ENCODE measurements at places on chromosomes 12 and 14.

GRCh38 chr12:94149781-94150239 is 1.4 kb downstream of the PLXNC1 start:
- peak; percentile 22 for DNase-seq

- peak; percentile 5 for DNase-seq
Observed at GRCh38 chr12:23133471-23133870, 508.5 kb downstream of the ETNK1 start.

DNA sequence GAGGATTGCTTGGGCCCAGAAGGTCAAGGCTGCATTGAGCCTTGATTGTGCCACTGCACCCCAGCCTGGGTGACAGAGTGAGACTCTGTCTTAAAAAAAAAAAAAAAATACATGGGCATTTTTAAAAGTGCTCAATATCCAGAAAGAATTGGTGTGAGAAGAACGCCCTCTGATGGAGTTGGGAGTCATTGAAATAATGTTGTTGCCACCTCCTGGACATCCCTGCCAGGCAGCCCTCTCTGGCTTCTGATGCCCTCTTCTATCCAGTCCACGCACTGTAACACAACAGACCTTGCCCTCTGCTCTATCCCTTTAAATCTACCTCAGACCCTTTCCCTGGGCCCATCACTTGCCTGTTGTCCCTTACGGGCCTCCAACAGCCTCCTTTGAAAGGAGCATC is 4.9 kb downstream of the PTGDR start:
- peak; percentile 57 for DNase-seq

GRCh38 chr12:72207486-72208409 is 64.4 kb upstream of the TRHDE start:
- no peak for DNase-seq

DNA sequence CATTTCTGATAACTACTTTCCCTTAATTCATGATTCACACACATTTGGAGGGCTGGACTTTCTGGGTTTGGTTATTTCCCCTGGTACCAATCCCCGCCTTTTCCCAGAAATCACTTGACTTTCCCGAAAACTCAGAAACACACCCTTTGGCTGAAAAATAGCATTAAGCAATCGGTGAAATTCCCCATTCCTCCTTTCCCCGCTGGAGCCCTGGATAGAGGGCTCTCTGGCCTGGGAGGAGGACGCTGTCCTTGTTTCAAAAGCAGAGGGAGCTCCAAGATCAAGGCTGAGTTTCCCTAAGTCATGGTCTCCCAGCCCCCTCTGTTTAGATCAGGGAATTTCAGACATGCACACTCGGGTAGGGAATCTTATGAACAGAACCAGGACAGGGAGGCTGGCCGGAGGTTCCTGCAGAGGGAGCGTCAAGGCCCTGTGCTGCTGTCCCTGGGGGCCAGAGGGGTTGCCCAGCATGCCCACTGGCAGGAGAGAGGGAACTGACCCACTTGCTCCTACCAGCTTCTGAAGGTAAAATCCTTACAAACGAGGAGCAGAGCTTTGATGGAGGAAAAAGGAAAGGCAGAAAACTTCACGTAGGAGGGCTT is at the start of gene C1S:
Gene C1S (plus strand): TSS at position 366 of the 602 bp plus-strand sequence. CDS start 1,195 bp downstream, outside the sequence.
- peak; percentile 99 for DNase-seq

DNA sequence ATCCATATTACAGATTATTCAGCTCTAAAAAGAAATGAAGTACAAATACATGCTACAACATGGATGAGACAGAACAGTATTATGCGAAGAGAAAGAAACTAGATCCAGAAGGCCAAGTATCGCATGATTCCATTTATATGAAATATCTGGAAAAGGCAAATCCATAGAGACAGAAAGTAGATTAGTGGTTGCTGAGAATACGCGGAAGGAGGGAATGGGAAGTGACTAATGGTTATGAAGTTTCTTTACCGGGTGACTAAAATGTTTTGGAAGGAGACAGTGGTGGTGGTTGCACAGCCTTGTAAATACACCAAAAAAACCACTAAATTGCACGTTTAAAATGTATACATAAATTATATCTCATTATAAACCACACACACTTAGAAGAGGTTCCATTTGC is 12.5 kb downstream of the PRDM4 start:
- DNase-seq, result peak; percentile 89
